ENCODE measurements at places on chromosomes 16 and 17. TPM values are rescaled to one million over a fixed set of nuclear protein-coding genes. Genes with fewer than 3 reads are reported as not detected.

- DNase-seq = no peak
Measured at GRCh38 chr17:49486012-49486641, 9.0 kb upstream of the NGFR start.

DNA sequence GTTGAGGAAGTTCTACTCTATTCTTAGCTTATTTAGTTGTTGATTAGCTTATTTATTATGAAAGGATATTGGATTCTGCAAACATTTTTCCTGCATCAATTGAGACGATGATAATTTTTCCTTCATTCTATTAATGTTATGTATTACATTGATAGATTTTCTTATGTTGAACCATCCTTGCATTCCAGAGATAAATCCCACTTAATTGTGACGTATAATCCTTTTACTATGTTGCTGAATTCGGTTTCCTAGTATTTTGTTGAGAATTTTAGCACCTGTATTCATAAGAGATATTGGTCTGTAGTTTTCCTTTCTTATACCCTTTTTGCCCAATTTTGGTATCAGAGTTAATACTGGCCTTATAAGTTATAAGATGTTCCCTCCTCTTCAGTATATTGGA, 47.6 kb upstream of the BRD7 start:
- DNase-seq = no peak

- DNase-seq = peak; percentile 46
Measured at GRCh38 chr17:181245-182049, at the start of gene DOC2B. TSS of gene DOC2B (minus strand) at chr17:181650. CDS start at chr17:181479, 171 bp downstream.

DNA sequence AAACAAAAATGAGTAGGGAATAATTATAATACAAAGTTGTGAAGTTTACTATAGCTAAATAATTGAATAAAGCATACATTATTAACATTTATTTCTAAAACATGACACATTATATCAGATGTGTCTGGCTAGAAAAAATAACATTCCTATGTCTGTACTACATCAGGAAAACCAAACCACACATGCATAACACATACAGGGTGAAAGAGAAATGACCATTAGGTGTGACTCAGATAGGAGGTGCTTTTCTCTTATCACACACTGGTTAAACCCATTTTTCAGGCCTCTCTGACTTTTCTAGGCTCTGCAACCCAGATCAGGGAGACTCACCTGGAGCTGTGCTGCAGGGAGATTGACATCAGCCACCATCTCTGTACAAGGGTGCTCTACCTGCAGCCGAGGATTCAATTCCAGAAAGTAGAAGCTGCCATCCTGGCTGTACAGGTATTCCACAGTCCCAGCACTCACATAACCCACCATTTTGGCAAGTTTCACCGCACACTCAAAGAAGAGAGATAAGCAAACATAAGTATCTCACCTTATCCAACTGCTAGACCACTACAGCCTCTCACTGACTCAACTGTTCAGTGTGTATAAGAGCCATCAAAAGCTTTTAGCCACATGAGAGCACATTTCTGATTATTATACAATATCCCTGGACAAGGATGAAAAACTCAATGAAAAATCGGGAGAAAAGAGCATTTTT, 116.6 kb upstream of the C17orf78 start:
- DNase-seq = no peak

DNA sequence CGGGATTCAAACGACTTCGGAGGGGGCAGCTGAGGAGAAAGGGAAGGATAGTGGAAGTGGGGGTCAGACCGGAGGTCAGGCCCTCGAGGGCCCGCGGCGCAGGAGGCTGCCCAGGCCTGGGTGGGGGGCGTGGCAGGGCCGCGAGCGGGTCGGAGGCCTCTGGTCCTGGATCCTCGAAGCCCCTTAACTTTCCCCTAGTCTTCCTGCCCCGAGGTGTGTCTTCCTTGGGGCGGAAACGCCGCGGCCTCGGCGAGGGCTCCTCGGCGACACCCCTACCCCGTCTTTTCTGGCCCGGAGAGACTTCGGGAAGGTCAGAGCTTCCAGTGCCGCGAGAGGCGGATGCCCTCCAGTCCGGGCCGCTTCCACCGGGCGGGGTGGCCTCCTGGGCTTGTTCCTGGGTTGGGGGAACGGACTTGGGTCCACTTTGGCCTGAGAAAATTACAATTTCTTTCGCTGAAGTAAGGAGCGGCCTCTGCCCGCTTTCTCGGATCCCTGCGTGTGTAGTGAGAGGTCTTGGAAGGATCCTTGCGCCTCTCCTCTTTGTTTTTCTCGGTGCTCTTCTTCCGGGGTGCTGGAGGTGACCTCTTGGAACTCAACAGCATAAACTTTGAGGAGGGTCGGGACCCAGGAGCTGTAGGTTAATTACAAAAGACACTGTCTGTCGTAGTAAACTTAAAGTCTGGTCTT, 491 bp downstream of the IST1 start:
- no peak for DNase-seq

- no peak for DNase-seq
Measured at GRCh38 chr17:82333279-82334171, at the start of gene SECTM1. TSS of gene SECTM1 (minus strand) at chr17:82333766. CDS start at chr17:82327240, 6,526 bp downstream.

DNA sequence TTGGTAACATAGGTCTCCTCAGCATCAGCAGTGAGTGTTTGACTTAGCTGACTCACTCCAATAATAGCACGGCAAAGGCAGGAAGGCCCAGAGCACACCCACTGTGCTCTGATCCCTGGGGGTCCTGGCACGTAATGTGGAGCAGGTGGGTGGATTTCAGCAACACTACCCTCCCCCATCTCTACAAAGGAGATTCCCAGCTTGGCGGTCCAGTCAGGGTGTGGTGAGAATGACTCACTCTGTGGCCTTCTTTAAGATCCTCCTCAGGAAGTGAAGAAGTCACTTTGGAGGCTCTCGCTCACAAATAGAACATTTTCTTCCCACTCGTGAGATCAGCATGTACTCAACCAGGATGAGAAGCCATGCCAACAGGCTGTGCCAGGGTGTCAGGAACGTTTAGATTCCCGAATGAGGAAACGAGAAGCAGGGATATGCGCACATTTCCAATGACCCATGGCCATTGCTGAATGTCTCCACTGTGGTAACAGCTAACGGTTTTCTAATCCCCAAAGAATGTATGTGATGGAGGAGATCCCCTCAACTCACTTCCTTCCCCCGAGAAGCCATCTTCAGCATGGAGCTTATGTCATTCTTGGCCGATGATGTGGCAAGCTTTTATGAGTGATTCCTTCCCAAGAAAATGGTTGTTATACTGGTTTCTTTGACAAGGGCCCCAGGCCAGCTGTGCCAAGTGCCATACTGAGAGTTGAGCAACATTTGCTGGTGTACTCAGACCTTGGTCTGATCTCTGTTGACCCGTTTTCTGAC, 365.2 kb downstream of the C16orf95 start:
- no peak for DNase-seq

- no peak for DNase-seq
Measured at GRCh38 chr17:80839970-80840369, 151.7 kb upstream of the CHMP6 start.

DNA sequence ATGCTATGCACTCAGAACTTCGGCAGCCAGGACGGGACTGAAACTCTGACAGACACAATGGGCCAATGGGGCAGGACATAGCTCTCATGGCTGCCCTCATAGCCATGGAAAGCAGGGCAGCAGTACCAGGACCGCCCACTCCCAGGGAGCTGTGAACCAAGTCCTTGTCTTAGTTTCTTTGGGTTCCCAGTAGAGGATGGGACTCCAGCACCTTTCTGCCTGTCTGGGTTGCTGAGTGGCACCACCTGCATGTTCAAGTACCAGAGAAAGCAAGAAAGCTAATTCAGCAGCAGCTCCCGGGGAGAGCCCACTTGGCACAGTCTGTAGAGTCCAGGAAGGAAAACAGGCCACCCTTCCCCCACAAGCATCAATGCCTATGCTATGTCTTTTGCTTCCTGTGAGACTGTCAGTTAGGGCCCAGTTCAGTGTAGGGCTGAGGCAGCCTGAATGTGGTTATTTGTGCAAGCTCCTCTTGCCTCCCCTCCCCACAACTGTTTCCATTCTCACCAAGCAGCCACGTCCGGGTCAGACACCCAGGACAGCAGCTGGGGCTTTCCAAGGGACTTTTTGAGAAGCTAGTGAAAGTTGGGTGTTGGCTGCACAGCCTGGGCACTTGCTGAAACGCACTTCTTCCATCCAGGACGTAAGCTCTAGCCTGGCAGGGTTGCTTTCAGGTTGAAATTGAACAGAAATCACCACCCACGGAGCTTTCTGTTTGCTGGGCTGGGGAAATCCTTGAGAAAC, 7.8 kb downstream of the SUPT4H1 start:
- peak; percentile 89 for DNase-seq

DNA sequence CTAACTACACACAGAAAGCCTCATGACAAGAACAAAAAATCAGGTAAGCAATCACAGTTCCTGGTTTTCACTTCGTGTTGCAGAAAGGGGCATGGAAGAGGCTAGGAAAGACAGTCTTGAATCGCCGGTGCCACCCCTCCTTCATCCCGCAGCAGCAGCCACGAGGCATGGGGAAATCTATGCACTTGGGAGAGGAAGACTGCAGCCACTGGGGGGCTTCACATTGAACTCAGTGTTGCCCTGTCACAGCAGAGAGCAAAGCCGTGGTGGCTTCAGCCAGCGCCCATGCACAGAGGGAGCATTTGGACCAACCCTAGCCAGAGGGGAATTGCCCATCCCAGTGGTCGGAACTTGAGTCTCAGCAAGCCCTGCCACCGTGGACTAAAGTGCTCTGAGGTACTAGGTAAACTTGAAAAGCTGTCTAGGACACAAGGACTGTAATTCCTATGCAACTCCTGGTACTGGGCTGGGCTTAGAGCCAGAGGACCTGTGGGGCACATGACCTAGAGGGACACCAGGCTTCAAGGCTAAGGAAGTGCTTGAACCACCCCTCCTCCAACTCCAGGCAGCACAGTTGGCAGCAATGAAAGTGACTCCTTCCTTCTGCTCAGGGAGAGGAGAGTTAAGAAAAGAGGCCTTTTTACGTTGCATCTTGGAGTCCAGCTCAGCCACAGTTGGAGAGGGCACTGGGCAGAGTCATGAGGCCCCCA, 35.2 kb upstream of the ATP2C2 start:
- DNase-seq = no peak

- no peak for DNase-seq
Measured at GRCh38 chr17:29569245-29569950, 897 bp downstream of the TP53I13 start.

DNA sequence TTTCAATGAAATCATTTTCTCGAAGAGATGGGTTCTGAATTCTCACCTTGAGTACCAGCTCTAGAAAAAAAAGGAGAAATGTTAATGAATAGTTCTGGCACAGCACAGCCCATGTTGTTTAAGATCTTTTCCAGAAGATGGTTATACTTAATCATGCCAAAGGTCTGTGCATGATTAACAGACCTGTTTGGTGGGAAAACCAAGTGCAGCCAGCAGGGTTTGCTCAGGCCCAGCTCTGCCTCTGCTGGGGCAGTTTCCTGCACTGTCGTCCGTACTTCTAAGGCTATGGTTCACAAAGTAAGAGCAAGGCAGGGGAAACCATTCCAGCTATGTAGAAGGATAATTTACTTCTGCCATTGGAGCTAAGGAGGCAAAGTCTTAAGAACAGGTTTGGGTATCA, 10.7 kb downstream of the ANKRD40 start:
- DNase-seq = no peak

GRCh38 chr16:50498431-50499155, 49.6 kb upstream of the NKD1 start:
- no peak for DNase-seq

- peak; percentile 85 for DNase-seq
Measured at GRCh38 chr17:77437017-77437416, 296.2 kb downstream of the SEC14L1 start.

GRCh38 chr16:4548124-4548523, 8.0 kb upstream of the C16orf96 start:
- no peak for DNase-seq

GRCh38 chr16:70573451-70574121, 50.0 kb downstream of the SF3B3 start:
- DNase-seq = no peak

- DNase-seq = no peak
Measured at GRCh38 chr17:71455219-71455618, 665.6 kb upstream of the SOX9 start.

DNA sequence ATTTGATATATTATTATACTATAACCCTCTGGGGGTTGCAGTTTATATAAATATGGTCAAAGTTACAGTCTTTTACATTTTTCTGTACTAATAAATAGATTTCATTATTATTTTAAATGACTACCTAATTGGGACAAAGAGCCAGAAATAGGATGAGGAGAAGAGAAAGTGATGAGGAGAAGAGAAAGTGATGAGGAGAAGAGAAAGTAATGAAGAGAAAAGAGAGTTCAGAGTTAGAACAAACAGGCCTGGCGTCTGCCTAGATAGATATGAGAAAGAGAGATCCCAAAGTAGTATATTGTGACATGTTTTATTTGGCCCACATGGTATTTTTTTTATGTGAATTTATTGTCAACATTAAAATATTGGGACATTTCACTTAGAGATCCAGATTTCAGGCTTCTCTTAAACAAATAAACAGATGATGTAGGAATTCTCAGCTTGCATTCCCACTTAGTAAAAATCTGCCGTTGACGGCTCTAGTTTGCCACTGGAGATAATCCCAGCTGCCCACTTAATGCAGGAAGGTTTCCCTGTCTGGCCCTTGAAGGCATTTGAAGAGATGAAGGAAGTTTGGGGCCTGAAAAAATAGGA, 210.7 kb downstream of the STX8 start:
- DNase-seq = no peak

The VPS9D1 gene
- 5.1 TPM for total RNA-seq

The HBQ1 gene
- total RNA-seq = 3.8 TPM

The SLC35G6 gene
- not detected for total RNA-seq

The CES4A gene
- total RNA-seq = 8.1 TPM

The GAS2L2 gene
- 0.54 TPM for total RNA-seq

The KRTAP4-5 gene
- total RNA-seq = not detected

The IRF8 gene
- 19.7 TPM for total RNA-seq

The PLA2G10 gene
- total RNA-seq = not detected

Data from hematopoietic multipotent progenitor cell (in vitro differentiated cells).